Stimulated activated CD8-positive, alpha-beta memory T cell treated with anti-CD3 and anti-CD28 coated beads, Interleukin-15, amount 100 ng/mL, for 24 hours (primary cell): ENCODE measurements at places on chromosomes 12 and 14.

- no peak for DNase-seq
These were observed 170.4 kb upstream of the HIF1A start for GRCh38 chr14:61524936-61525292.

DNA sequence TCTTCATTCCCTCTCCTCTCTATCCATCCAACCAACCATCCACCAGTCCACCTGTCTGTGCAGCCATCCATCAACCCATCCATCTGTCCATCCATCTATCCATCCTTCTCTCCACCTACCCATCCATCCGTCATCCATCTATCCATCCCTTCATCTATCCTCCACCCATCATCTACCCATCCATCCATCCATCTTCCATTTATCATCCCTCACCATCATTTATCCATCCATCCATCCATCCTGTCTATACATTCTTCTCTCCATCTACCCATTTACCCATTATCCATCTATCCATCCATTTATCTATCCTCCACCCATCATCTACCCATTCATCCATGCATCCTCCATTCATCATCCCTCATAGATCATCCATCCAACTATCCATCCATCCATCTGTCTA lies 24.4 kb downstream of the AACS start:
- DNase-seq = no peak

GRCh38 chr12:71252473-71252872 lies 94.7 kb upstream of the TSPAN8 start:
- no peak for DNase-seq

GRCh38 chr14:55327179-55327578 lies 56.0 kb downstream of the FBXO34 start:
- no peak for DNase-seq

DNA sequence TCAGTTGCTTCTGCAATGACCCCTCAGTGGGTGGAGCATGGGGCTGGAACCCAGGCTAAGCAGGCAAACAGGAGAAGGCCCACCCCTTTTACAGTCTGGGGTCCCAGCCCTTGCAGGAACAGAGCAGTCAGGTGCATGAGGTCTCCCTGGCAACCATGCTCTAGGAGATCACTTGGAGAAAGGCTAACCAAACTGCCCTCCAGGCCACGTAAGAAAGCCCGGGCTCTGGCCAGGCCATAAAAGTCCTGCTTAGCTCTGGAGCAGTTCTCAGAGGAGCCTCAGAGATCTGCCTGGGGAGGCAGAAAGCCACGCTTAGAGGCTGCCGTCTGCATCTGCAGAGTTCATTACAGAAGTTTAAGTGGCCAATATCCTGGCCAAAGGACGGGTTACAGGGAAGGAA lies 15.0 kb upstream of the TC2N start:
- no peak for DNase-seq
